ENCODE measurements at places on chromosomes 5 and 9. TPM values are rescaled to one million over a fixed set of nuclear protein-coding genes. Genes with fewer than 3 reads are reported as not detected.
A peak's percentile ranks its signal among the peaks of the same experiment; 100 is the strongest.

- no peak for DNase-seq
Observed at GRCh38 chr9:87503927-87504326, 6.3 kb downstream of the DAPK1 start.

DNA sequence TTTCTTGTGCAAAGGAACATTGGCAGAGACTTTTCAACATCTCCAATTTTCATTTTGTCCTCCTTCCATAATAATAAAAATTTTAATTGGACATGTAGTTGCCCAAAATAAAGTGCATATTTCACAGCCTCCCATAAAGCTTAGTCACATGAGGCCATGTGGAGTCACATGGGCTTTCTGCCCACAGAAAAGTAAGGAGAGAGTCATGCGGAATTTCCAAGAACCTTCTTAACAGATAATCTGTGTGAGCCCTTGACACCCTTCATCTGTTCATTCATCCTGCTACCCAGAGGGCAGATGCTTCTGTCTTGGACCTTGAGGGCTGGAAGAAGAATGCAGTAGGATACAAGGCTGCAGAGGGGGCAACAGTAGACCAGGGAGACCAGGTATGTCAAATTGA lies 60.7 kb downstream of the APTX start:
- DNase-seq, result no peak

DNA sequence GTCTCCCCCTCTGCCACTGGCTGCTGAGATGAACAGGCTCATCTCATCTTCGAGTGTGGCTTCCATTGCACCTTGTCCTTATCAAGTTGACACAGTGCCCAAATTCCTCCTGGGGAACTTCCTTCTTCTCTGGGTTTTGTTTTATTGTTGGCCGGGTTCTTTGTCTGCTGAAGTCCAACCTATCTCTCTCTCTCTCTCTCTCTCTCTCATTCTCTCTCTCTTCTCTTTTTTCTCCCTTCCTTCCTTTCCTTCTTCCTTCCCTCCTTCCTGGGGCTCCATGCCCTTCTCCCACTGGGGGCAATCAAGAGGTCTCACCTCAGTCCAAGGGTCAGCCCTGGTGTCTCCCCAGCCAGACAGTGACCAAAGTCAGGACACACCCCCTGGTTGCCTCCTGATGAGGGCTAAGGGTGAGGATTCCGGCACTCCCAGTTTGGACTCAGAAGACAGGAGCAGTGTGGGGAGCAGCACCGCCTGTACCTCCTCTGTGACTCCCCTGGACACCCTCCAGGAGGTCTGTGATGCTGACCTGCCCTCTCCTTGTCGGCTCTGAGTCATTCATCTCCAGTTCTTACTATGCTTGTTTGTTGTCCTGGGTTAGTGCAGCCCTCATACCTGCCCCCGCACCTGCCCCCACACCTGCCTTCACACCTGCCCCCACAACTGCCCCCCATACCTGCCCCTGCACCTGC lies 30.7 kb downstream of the KCNT1 start:
- DNase-seq, result no peak

- DNase-seq, result peak; percentile 12
Observed at GRCh38 chr9:91302831-91303230, 58.9 kb downstream of the AUH start.

GRCh38 chr5:65989158-65989557 lies 62.8 kb downstream of the ERBIN start:
- DNase-seq, result no peak

DNA sequence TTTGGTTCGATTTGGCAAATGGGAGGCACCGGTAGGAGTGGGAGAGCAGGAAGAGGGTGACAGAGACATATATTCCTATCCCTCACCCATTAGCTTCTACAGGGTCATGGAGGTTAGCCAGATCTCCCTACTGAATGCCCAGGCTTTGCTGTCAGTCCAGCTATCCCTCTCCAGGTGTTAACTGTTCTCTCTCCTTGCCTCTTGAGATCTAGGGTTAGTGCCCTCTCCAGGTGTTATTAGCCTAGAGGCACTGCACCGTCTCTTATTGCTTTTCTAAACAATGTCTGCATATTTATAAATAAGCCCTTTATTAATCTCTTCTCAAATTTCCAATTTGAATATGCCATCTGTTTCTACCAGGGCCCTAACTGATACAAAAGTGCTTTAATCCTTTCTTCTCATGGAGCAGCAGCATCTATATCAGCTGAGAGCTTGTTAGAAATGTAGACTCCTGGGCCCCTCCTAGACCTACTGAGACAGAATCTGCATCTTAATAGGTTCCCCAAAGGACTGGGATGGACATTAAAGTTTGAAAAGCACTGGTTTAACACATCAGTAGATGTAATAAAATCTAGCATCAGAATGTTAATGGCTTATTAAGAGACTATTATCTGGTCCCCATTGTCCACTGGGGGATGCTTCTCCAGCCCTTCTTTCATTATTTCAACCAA lies 322.5 kb upstream of the SLC24A2 start:
- no peak for DNase-seq

- DNase-seq, result no peak
Observed at GRCh38 chr5:71740015-71740753, 21.1 kb downstream of the CARTPT start.

- no peak for DNase-seq
Observed at GRCh38 chr5:147075187-147075586, 159.6 kb upstream of the STK32A start.

- DNase-seq, result no peak
Observed at GRCh38 chr9:119898316-119898715, 529.1 kb upstream of the BRINP1 start.

GRCh38 chr5:82694711-82695285 lies 382.4 kb downstream of the TMEM167A start:
- no peak for DNase-seq

GRCh38 chr9:37005517-37006140 lies 28.4 kb downstream of the PAX5 start:
- no peak for DNase-seq

- DNase-seq, result no peak
Observed at GRCh38 chr5:59041355-59041754, 458.5 kb downstream of the RAB3C start.

GRCh38 chr9:4550777-4551484 lies 60.7 kb downstream of the SLC1A1 start:
- DNase-seq, result no peak

- no peak for DNase-seq
Observed at GRCh38 chr5:136057401-136058038, 28.7 kb downstream of the TGFBI start.

DNA sequence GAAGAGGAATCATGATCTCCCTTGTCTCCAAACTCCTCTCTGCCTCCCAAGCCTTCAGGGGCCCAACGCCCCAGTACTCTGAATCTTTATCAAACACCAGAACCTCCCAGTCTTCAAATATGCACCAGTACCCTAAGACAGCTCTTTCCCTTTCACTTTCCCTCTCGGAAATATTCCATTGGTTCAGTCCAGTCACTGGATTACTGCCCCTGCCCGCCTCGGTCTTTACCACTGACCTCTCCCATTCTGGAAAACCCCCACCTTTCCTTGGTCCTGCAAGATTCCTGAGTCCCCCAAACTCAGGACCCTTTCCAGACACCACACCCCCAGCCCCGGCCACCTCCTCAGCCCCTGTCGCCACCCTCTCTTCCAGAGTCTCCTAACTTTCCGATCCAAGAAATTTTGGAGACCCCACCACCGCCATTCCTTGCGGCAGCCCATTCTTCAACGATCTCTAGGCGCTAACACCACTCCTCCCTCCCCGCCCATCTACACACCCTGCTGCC lies 674 bp downstream of the C5orf15 start:
- DNase-seq, result peak; percentile 44

DNA sequence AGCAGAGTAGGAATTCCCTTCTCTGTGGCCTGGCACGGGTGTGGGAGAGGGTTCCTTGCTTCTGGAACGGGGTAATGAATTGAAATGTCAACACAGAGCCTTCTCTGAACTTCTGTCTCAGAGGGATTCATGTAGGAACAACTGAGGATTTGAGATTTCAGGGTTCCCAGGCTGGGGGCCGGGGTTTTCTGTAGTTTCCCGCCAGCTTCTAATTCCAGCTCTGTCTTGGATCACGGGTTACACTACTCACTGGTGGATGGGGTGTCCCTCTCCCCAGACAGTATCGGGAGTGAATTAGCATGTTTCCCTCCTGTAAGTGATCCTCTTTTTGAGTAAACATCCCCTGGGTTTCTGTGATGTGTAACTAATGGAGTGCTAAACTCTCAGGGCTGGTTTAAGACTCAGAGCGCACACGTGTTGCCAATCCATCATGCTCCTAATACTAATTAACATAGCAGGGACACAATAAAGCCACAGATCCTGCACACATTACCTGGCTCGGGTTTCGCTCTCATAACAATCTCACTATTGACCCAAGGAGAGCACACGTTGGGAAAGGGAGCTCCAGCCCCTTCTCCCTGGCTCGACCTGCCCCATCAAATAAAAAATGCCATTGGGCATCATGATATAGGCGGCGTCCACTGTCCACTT lies 18.1 kb upstream of the DMRT2 start:
- DNase-seq, result no peak

DNA sequence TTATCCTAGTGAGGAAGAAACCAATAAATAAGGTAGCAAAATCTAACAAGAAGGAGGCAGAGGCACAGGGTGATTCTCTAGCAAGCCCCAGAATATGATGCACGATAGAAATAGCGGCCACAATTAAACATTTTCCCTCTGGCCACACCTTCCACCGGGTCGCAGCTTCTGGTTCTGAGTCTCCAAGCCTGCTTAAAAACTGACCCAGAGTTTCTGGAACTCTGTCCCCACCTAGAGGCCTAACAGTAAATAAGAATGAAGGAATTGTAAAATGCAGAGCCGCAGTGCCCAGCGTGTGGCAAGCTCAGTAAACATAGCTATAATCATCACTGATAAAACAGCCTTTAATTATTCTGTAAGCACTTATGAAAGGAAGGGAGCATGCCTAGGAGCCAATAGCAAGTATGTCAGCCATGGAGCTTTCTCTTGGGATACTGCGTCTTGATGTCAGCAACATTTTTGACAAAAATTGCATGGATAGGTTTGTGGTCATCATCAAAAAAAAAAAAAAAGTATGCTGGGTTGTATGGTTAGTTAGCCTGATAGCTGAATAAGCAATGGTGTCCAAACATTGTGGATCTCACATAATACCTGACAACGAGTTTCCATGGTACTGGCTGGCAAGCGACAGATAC lies 465.5 kb downstream of the DNAH5 start:
- peak; percentile 19 for DNase-seq

DNA sequence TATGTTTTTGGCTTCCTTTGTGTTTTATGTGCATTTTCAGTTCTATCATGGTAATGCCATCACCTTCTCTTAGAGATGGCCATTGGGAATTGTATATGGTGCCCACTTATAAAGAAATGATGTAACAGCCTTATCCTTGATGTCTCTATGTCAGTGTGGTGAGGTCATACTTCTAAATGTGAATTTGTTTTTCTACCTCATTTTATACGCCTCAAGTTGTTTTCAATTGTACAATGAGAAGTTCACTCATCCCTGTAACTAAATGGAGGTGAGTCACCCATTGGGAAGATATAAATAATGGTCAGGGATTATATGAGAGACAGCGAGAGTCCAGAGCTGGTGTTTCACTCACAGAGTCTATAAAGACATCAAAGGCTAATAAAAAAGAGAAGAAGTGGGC lies 402.4 kb downstream of the AGTPBP1 start:
- no peak for DNase-seq

DNA sequence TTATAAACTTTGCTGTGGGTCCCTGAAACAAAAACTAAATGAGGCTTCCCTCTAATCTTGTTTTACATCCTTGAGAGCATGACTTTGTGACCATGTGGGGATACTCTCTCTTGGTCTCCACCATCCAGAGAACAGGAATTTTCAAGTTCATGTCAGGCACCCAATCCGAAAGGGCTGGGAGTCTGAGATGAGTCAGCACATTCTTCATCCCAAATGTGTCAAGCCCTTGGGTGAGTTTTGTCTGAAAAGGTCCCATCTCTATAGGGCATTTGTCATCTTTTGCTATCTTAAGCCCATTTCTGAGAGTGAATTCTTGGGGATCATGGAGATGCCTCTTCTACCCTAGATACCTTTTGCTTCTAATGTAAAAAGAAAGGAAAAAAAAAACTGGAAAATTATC lies 26.9 kb upstream of the RAPGEF6 start:
- DNase-seq, result no peak

GRCh38 chr5:1515921-1516571 lies 7.7 kb downstream of the LPCAT1 start:
- peak; percentile 94 for DNase-seq

GRCh38 chr5:119275601-119276173 lies 80.1 kb upstream of the TNFAIP8 start:
- DNase-seq, result no peak

- DNase-seq, result no peak
Observed at GRCh38 chr9:80052830-80053229, 481.1 kb downstream of the TLE4 start.

DNA sequence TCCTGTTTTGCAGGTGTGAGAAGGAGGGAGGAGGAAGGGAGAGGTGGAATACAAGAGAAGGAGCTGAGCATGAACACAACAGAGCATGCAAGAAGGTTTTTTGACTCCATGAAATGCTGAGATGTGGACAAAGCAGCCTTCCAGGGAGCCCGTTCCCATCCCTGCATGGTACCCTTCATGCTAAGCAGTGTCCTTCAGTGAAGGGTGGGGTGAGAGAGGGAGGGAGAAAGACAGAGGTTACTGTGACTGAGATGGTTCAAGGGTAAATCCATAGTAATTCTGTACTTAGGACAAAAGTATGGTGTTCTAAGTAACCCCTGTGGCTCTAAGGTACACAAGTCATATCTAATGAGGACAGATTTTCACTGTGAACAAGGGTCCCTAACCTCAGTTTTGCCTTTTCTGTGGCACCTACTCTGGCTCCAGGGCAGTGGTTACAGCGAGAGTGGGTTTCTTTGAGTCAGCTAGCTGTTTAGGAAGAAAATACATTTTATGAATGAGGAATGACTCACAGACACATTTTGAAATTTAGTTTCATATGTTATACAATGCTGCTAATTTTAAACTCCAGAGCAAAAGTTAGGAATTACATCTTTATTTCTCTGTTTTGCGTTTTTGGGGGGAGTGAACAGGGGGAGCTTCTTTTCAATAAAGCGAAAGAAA lies 184.9 kb upstream of the SLC12A2 start:
- DNase-seq, result no peak

GRCh38 chr9:127977884-127978647 lies 2.7 kb downstream of the EEIG1 start:
- DNase-seq, result no peak

DNA sequence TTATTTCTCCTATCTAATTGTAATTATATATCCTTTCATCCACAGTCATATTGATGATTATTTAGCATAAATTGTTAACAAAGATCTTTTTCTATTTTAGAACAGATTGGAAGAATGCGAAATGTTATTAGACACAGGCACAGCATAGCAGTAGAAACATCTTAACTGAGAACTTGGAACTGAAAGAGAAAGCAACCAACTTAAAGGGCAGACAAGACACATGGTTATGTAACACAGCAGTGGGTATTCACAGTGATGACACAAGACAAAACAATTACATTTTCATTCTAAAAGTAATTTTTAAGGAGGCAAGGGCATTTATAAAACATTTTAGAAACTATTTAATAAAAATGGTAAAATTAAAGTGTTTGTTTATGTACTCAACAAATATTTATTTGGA lies 57.7 kb upstream of the MEF2C start:
- DNase-seq, result no peak

GRCh38 chr5:112283943-112284929 lies 134.8 kb downstream of the EPB41L4A start:
- no peak for DNase-seq

CATSPER3 gene
- 1.1 TPM for total RNA-seq

SIT1 gene
- not detected for total RNA-seq

SCGB3A1 gene
- not detected for total RNA-seq

SELENOP gene
- not detected for total RNA-seq

SLC9A3 gene
- total RNA-seq, result 0.43 TPM

PCDHB6 gene
- total RNA-seq, result not detected

CDK5RAP2 gene
- 103 TPM for total RNA-seq

ASB6 gene
- 34.4 TPM for total RNA-seq

BNC2 gene
- 0.12 TPM for total RNA-seq

GAPT gene
- not detected for total RNA-seq

SPINK5 gene
- total RNA-seq, result 0.95 TPM

PCDHB9 gene
- total RNA-seq, result 1.1 TPM
